Suppressor macrophage treated with lipopolysaccharide for 4 hours (primary cell): ENCODE measurements at places on chromosomes 6 and 20.

GRCh38 chr6:80465513-80465912 lies 359.0 kb downstream of the BCKDHB start:
- DNase-seq, result no peak

- DNase-seq, result peak; percentile 32
Measured at GRCh38 chr20:18001131-18001921, 32.5 kb downstream of the MGME1 start.

- DNase-seq, result no peak
Measured at GRCh38 chr20:4876731-4877130, 124.6 kb downstream of the SLC23A2 start.

GRCh38 chr20:38631155-38632022 lies 29.8 kb downstream of the ARHGAP40 start:
- DNase-seq, result no peak

GRCh38 chr20:44580581-44581268 lies 1.7 kb upstream of the PKIG start:
- no peak for DNase-seq

- no peak for DNase-seq
Measured at GRCh38 chr20:45083127-45083526, 17.8 kb downstream of the KCNS1 start.

GRCh38 chr6:125584468-125584939 lies 164.9 kb upstream of the HEY2 start:
- DNase-seq, result no peak

DNA sequence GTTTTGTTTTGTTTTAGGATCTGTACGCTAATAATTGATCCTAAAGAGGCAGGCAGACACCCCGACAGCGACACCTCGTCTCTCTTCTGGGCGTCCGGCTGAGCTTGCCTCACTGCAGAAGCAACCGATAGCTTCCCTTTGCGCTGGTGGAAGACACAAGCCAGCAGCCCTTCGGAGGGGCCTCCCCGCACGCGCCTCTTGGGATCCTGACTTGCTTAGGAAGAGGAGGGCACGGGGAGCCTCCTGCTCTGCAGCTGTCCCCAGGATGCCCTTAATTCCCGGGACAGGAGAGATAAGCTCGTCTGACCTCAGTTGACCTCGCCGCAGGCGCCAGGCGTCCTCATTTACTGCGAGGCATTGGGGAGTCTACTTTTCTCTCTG lies 94.0 kb downstream of the CD83 start:
- DNase-seq, result peak; percentile 47

GRCh38 chr20:32190616-32191415 lies 16.7 kb downstream of the PLAGL2 start:
- no peak for DNase-seq

DNA sequence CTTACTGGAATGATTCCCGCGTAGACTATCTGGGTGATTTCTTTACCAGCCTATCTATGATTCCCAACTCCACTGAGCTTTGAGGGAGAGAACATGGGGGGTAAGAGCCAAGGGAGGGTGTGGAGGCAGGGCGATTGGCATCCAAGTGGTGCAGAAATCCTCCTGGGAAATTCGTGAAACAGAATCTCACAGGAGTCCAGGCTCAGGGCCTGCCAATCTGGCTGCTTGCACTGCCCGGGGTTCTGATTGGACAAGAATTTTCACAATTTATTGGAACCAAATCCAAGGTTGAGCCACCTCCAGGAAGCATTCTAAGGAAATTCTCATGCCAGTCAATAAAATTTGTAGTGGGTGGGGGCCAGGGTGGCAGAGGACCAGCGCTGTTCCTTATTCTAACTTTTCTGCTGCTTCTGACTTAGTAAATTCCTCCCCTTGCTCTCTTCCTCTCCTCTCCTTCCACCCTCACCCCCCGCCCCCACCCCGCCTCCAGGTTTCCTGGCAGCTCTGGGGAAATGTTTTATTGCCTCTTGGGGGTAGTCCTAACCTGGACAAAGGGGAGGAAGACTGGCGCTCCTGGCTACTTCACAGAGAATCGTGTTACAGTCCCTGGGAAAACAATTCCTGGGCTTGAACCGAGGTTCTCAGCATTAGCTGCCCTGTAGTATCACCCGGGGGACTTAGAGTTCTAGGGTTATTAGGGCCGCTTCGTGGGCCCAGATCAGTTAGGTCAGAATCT lies 3.1 kb downstream of the BMP6 start:
- peak; percentile 14 for DNase-seq

DNA sequence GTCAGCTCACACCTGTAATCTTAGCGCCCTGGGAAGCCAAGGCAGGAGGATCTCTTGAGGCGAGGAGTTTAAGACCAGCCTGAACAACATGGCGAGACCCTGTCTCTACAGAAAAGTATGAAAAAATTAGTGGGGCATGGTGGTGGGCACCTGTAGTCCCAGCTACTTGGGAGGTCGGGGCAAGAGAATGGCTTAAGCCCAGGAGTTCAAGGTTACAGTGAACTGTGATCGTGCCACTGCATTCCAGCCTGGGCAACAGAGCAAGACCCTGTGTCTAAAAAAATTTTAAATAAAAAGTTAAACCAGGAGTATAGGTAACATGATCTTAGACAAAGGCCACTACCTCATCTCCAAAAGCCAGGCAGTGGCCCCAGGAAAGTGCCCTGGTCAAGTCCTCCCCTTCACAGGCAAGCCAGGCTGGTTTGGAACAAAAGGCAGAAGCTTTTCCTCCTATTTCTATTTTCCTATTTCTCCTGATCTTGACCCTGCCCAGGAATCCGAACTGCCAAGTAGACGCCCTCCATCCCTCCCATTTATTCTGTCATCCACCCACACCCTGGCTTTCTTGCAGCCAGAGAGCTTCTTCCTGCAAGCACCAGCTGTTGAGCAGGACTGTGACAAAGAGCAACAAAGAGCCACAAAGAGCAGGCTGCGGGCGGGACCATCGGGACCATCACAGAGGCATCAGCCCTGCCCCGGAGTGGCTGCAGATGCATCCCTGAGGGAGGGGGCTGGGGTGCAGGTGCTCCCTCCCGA lies 149.9 kb upstream of the AFDN start:
- no peak for DNase-seq

- peak; percentile 68 for DNase-seq
Measured at GRCh38 chr20:49792006-49792405, 20.6 kb upstream of the SLC9A8 start.

- DNase-seq, result no peak
Measured at GRCh38 chr6:53702316-53702715, 36.8 kb upstream of the KLHL31 start.

DNA sequence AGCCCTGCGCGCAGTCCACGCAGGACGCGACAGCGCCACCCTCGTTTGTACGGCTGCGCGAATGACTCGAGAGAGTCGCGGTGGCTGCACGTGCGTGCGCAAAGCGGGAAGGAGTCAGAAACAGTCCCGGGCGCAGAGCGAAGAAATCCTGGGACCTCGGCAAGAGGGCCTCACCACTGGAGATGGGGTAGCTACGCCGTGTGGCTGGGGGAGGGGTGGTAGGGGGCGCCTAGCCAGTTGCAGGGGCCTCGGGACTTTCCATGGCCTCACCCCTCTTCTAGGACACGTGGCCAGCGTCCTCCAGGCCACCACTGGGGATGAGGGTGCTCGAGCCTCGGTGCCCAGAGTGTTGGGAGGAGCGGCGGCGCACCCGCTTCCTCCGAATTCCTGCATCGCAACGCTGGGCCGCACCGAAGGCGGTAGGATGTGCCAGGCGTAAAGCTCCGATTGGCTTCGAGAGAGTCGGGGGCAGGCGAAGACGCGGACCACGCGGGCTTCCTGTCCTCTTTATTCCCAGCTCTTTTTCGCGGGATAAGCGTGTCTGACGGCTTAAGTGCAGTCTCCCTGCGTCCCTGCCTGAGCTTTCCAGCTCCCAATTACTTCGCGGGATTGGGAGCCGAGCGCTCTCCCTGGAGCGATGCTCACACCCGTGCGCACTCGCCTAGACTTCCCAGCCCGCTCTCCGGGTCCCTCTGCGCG lies 38.7 kb downstream of the NCR2 start:
- DNase-seq, result no peak

- DNase-seq, result peak; percentile 65
Measured at GRCh38 chr20:1810926-1811620, 84.1 kb upstream of the SIRPA start.
